ENCODE measurements at places on chromosomes 2 and 18.

DNA sequence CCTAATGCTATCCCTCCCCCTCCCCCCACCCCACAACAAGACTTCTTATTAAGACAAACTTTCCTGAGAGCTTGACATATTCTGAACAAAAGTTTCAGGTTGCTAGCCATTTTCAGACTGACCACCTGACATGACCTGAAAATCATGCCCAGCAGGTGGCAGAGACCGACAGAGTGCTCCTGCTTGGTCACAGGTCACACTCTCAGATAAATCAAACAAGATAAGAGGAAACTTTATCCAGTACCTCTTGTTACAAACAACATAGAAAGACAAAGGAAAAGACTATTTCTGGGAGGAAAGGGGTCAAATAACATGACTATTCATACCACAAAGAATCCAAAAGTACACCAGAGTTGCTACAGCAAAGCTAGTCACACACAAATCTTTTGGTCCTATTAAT is 107.4 kb downstream of the TMEM200C start:
- no peak for DNase-seq

GRCh38 chr18:45821711-45822110 is 3.8 kb upstream of the SIGLEC15 start:
- DNase-seq: no peak

DNA sequence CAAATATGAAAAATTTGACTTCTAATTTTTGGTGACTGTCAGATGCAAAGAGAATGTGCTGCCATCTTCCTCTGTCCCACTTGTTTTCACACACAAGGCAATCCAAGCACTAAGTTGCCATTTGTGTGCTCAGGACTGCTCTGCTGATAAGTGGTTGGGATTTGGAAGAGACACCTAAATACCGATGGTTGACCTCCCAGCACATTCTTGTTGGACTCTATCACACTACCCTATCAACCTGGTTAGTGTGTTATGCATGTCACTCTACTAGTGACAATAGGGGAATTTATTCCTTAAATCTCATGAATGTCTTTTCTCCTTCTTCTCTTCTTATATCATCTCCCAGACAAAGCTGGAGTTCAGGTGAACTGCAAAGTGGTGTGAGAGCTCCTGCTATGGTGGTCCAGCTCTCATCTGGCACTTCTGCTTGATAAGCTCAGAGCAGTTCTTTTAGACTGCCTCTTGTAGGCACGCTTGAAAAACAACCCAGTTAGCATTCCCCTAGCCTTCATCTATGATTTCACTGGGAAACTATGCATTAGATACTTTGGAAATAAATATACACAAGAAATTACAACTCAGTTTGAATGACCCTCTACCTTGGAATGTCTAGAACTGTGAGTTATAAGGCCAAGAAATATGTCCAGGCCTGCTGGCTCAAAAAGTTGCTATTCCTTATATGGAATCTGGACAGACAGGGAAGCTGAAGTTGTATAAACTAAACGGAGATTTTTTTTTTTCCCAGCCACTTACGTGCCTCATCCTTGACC is 404.8 kb downstream of the MEIS1 start:
- no peak for DNase-seq

DNA sequence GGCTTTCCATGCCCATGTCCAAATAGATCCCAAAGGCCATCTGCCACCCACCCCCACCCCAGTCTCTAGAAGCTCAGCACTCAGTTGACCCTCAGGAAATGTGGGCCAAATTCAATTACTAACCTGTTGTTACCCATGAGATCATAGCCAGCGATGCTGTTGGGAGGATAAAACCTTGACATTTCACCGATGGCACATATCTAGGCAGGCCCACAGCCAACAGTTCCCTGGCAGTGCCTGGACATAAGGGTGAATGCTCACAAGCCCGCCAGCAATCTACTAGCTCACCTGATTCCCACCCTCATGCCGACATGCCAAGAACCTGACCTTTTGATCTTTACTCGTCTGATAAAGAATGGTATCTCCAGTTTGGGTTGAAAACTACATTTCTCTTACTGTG is 11.8 kb upstream of the ACOXL start:
- DNase-seq: no peak

GRCh38 chr2:2834516-2835254 is 503.6 kb upstream of the MYT1L start:
- DNase-seq: no peak

GRCh38 chr2:237043866-237044265 is 41.8 kb upstream of the COPS8 start:
- DNase-seq: no peak

DNA sequence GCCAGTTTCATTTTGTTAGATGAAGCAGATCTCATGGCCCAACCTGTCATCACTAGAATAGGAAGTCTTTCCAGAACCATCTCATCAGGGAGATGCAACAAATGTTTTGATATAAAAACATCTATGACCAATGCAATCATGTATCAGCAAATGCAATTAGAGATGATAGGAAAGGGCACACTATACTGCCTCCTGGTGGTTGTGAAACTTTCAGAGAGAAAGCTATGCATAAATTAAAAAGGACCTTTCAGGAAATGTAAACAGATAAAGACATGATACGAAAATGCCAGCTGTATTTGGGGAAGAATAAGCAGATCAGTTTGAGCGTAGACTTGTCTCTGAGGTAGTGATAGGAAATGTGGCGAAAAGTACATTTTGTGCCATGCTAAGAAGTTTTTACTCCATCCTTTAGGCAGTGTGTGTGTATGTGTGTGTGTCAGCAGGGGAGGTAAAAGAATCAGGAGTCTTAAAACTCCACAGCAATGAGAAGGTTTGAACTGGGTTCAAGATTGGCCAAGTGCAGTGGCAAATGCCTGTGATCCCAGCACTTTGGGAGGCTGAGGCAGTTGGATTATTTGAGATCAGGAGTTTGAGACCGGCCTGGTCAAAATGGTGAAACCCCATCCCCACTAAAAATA is 479.3 kb downstream of the CPS1 start:
- DNase-seq: no peak

GRCh38 chr2:142075826-142076225 is 55.0 kb downstream of the LRP1B start:
- no peak for DNase-seq

DNA sequence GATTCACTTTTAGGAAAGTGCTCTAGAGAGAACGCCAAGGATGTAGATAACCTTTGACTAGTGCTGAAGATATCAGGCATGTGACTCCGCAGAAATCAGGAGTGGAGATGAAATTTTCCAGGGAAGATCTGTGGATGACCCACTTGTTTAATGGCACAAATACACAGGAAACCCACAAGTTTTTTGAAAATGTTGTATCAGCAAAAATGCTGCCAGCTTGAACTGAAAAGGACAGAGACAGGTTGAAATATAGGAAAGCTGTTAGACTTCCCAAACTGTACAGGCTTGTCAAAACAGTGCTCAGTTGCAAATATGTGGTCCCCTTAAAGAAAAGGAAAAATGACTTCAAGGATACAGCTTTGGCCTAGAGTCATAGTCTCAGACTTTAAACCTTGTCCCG is 96.5 kb downstream of the PKP4 start:
- no peak for DNase-seq

- DNase-seq: peak; percentile 85
Observed at GRCh38 chr2:241842620-241843211, 16.0 kb downstream of the PDCD1 start.

DNA sequence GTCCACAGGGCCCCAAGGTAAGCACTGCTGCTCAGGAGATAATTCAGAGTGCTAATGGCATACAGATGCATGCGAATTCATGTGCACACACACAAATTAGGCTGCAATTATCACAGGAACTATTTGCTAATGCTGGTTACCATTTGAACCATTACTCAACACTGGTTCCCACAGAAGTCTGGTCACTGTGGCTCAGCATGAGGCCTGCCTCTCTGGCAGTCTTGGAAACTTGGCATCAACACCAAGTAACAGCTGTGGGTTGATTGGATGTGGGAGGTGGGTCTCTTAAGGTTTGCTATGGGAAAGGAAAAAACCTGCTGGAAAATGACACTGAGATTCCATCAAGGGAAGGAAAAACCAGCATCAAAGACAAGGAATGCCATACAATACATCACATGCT is 105.0 kb downstream of the CELF4 start:
- DNase-seq: no peak

- DNase-seq: no peak
Observed at GRCh38 chr2:236939721-236940231, 145.9 kb upstream of the COPS8 start.

GRCh38 chr2:100211521-100211920 is 69.1 kb upstream of the AFF3 start:
- DNase-seq: no peak

DNA sequence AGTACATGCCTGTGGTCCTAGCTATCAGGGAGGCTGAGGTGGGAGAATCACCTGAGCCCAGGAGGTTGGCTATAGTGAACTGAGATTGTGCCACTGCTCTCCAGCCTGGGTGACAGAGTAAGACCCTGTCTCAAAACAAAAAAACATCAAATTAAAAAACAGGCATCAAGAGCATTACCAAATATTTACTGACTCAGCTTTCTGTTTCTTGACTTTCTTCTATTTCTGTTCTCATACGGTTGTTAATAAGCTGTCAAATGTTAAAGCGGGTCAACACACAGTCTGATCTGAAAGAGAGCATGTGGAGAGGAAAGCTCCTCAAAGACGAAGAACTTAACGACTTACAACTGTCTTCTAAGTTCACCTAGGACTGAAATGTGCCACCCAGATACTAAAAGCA is 59.0 kb downstream of the ITGB1BP1 start:
- DNase-seq: no peak

GRCh38 chr2:17558878-17559277 is 18.4 kb downstream of the VSNL1 start:
- DNase-seq: no peak

- DNase-seq: peak; percentile 62
Observed at GRCh38 chr2:218074031-218074430, 5.0 kb downstream of the RUFY4 start.

DNA sequence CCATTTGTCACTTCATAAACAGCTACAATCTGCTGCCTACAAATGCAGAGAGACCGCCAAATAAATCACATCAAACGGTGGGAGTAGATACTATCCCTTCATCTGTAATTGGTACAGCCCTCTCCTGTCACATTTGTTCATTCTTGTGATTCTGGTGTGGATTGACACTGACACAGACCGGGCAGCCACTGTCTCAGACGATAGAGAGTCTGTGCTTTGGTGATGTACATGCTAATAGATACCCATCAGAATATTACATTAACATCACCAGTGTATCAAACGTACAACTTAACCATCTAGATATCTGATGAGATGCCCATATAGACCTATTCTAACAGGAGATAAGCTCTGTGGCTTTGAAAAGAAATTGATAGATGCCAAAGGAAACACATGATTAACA is 419.7 kb upstream of the ZEB2 start:
- DNase-seq: no peak

DNA sequence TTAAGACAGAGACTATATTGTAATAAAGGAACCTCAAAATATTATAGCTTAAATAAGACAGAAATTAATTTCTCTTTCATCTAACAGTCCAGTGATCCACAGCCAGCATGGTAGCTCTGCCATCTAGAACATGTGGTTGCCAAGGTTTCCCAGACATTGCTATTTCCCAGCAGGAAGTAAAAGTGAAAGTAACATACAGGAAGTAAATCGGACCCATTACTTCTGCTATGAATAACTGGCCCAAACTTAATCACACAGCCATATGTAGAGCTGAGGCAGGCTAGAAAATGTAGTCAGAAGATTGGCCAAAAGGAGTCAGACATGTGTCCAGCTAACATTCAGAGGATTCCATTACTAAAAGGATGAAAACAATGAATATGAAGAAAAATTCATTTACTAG is 71.0 kb downstream of the NOL4 start:
- no peak for DNase-seq

- no peak for DNase-seq
Observed at GRCh38 chr2:229296016-229296415, 24.9 kb upstream of the PID1 start.

- no peak for DNase-seq
Observed at GRCh38 chr18:54852780-54853675, 24.8 kb downstream of the RAB27B start.

GRCh38 chr2:31337860-31338259 is 76.7 kb downstream of the XDH start:
- no peak for DNase-seq

DNA sequence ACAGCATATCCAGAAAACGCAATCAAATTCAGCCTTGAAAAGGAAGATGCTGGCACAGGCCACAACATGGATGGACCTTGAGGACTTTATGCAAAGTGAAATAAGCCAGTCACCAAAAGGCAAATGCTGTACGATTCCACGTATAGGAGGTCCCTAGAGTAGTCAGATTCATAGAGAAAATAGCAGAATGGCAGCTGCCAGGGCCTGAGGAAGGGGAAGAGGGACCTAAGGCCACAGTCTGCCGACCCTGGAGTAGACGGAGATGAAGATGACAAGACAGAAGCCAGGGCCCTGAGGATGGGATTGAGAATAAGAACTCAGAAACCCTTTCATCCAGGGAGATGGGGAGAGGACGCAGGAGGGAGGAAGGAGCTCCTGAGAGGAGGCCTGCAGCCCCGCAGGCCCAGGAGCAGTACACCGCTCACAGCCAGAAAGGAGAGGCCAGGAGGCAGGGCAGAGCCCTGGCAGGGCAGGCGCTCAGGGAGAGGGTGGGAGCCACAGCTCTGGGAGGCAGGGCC is 8.1 kb upstream of the MTERF4 start:
- no peak for DNase-seq

DNA sequence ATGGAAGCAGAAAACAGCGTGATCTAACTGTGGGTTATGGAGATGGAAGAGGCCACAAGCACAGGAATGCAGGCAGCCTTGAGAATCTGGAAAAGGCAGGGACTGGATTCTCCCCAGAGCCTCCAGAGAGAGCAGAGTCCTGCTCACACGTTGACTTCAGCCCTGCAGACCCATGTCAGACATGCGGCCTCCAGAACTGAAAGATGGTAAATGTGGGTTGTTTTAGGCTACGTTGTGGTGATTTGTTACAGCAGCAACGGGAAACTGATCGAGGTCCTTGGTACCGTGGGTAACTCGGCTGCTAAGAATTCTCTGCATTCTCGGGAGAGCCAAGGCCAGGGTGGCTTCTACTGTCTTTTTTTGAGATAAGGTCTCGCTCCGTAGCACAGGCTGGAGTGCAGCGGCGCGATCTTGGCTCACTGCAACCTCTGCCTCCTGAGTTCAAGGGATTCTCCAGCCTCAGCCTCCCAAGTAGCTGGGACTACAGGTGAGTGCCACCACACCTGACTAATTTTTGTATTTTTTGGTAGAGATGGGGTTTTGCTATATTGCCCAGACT is 97.1 kb downstream of the ACKR3 start:
- no peak for DNase-seq

- DNase-seq: no peak
Observed at GRCh38 chr18:50311650-50312049, 24.2 kb upstream of the CXXC1 start.

All from GM10248 (cell line).